ENCODE measurements at places on chromosomes 11 and 22. TPM values are rescaled to one million over a fixed set of nuclear protein-coding genes. Genes with fewer than 3 reads are reported as not detected.

DNA sequence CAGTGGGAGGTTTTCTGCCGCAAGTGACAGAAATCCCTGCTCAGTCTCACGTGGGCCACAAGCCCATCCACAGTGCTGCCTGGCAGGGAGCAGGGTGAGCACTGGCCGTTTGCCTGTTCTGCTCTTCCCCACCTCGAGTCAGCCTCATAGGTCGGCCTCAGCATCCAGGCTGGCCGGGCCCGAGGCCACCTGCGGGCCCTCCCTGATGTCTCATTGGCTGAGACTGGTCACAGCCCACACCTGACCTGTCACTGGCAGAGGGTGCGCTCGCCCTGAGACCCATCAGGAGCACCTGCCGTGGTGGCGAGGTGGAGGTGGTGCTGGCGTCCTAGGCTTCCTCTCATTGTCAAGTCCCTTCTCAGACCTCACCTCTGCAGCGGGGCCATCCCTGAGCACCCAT is 72.1 kb downstream of the ELFN2 start:
- DNase-seq: no peak

- DNase-seq: peak; percentile 85
Measured at GRCh38 chr11:103279821-103280220, 170.6 kb downstream of the DYNC2H1 start.

DNA sequence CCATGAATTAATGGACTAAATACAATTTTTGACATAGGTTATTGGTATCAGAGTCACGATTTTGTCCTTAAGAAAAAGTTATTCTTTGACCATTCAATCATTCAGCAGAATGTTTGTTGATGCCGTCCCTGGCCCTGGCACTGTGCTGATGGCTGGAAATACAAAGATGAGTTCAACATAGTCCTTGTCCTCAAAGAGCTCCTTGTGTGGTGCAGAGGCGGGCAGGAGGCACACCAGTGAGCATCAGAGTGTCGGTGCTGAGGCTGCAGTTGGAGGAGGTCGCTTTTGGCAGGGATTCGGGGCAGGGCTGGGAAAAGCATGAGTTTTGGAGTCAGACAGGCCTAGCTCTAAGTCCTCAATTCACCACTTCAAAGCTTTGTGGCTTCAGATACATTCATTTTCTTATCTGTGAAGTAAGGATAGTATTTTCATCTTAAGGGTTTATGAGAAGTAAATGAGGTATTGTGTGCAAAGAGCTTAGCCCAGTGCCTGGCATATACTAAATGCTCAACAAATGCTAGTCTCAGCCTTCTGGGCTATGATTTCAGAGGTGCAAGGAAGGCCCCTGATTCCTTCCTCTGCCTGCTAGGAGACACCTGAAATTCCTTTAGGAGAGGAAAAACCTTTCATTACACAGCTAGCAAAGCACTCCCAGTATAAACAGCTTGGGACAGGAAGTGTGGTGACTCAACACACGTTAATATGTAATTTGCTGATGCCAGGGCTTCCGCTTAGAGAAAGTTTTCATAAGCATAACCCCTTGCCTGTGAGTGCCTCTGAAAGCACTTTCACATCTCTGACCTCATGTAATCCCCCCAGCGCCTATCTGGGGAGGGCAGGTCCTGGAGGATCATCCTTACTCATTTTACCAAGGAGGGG is 113.8 kb downstream of the NECTIN1 start:
- DNase-seq: peak; percentile 90

DNA sequence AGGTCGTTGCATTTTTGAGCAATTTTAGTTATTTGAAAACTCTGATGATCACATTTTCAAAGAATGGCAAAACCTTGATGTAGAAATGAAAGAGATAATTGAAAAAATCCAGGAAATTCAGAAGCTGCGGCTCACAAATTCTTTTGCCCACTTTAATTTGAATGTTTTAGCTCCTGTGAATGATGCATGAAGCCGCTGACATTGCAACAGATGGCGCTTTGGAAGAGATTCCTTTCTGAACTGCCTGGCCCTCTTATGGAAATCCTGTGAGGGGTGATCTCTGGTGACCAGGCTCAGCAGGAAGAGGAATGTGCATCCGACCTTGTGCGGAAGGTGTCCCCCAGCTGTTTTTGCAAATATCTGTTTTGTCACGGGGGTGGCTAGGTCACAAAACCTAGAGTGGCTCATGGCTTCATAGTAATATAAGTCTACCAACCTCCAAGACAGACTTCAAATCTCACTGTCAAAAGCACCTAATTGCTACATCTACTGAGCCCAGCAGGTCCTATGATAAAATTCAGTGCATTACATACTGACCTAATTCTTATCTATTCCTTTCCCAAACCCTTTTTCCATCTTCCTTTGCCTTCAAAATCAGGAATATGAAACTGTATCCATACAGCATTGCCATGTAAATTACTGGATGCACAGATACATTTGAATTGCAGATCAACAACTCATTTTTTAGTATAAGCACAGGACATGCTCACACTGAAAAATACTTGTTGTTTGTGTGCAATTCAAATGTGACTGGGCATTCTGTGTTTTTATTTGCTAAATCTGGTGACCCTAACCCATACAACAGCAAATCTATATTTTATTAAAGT is 412.7 kb downstream of the ETS1 start:
- DNase-seq: no peak

DNA sequence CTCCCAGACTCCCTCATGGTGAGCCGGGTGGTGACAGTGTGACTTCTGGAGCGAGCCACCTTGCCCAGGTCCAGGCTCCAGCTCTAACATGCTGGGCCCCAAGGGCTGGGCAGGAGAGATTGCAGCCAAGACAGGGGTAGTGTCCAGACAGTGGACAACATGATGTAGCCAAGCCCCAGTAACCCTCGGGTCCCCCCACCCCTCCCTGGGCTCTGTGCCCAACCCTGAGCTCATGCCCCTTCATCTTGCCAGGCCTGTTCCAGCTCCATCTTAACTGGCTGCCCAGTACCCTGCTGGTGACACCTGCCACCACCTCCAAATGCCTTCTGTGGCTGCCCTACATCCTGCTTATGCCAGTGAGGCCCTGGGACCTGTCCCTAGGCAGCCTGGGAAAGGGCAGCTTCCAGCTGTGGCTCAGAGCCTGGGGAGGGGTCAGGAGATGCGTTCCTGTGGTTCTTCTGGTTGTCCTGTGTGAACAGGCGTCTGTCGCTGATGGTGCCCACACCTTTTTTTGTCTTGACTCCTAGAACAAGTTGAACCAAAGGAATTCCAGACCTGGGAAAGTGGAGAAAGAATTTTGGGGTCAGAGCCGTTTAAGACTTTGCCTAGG is 12.5 kb upstream of the SYT12 start:
- DNase-seq: no peak

DNA sequence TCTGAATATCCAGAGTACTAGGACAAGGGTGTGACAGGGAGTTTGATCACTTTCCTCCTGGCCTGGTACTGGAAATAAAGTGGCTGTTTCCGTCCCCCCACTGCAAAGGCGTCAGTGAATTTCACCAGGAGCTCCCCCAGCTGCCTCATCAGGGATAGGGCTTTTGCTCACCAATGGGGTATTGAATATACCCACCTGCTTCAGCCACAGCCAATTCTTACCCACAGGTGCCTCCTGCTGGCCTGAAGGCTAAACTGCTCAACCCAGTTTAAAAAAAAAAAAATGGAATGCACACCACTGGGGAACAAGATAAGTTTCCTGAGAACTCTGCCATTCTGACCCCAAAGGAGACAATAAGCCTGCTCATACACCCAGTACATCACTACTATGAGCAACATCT is 65.3 kb upstream of the MS4A8 start:
- peak; percentile 1 for DNase-seq

- no peak for DNase-seq
Measured at GRCh38 chr11:19407677-19408270, 167.0 kb upstream of the E2F8 start.

DNA sequence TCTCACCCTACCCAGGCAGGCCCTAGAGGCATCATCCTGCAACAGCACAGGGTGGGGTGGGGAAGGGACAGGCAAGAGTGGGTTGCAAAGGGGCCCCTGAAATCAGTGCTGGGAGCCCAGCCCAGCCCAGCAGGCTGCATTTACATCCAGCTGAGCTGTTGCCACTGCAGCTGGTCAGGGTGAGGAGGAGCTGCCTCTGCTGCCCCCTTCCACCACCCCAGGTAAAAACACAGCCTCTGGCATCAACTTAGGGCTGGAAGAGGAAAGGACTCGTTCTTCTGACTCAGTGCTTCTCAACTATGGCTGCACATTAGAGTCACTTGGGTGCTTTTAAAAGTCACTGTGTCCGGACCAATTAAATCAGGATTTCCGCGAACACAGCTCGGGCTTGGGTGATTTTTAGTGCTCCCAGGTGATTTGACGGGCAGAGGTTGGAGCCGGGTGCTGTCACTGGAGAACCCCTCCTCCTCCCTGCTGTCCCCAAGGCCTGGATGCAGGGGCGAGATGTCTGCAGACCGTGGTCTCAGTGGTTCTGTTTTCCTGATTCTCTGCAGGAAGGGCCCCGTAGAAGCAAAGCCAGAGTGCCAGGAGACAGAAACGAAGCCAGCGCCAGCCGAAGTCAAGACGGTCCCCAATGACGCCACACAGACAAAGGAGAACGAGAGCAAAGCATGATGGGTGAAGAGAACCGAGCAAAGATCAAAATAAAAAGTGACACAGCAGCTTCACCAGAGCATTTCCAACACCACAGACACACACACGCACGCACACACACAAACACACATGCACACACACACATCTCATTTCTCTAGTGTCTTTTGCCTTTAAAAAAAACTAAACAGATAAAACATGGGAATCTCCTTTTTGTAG is 39.4 kb upstream of the TTC12 start:
- DNase-seq: peak; percentile 36

DNA sequence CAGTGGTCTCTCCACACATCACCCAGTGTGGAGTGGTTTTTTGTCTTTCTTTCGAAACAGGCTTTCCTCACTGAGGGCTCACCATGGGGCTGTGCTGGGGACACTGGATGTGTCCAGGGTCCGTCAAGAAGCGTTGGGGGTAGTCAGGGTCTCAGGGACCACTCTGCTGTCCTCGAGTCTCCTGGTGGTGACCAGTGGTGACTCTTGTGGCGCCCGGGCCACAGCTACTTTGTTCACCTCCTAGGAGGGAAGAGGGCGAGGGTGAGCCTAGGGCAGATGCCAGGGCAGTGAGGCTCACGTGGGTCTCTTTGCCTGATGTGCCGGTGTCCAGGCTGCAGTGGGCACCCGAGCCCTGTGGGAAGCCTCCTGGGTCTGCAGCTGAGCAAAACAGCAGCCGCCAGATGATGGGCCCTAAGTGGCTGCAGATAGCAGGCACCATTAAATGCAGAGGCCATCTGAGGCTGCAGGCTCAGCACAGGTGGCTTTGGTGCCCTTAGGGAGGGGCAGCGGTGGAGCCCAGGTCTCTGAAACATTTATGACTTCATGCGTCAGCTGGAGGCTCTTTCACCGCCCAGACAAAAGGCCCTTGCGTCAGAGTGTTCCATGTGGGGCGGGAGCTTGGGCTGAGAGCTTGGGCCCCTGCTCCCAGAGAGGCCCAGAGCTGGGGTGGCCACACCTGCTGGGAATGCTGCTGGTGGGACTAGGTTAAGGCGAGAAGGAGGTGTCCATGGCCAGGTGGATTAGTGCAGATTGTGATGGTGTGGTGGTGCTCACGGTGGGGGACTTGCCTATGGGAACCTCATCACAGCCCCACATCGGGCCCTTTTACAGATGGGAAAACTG is 29.5 kb downstream of the KCNQ1 start:
- peak; percentile 5 for DNase-seq

- no peak for DNase-seq
Measured at GRCh38 chr22:49527611-49528419, 299.9 kb downstream of the BRD1 start.

DNA sequence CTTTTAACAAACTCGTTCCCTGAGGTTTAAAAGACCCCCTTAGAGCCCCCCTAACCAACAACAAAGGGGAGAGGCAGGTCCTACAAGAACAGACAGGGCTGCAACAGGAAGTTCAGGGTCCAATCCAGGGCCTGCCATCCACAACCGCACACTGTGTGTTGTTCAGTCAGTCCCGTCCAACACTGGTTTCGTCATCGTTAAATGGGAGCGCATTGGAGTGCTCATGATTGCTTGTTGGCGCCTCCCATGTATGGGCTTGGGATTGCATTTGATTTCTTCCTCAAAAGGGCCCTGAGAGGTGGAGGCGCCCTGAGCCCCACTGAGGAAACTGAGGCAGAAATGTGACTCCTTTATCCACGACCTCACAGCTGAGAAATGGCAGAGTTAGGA is 174.1 kb downstream of the MN1 start:
- no peak for DNase-seq

DNA sequence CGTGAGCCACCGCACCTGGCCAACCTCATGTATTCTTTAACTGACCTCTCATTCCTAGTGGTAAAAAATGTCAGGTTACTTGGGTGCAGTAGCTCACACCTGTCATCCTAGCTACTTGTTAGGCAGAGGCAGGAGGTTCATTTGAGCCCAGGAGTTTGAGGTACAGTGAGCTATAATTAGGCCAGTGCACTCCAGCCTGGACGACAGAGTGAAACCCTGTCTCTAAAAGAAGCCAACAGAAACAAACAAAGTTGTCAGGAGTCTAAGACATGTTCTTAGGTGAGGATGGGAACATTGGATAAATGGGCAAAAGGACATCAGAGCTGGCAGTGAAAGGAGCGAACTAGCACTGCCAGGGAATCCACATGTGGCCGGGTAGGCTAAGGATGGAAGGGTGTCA is 18.1 kb downstream of the MADD start:
- DNase-seq: no peak

- DNase-seq: no peak
Measured at GRCh38 chr11:126115127-126115495, 52.4 kb upstream of the CDON start.

DNA sequence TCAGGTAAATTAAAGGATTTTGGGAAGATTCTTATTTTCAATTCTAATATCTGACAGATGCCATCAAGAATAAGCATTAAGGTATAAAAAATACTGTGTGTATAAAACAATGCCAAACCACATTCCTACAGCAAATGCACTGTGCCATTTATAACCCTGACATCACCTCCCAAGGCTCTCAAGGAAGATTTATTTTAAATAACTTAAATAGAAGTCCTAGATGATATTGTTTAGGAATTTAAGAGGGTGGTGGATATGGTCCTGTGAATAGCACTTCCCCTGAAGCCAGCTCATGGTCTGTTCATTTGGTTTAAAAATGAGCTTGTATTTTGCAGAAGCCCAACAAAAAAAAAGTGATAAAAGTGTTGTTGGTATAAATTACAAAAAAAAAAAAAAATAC is 32.1 kb downstream of the PPIL2 start:
- no peak for DNase-seq

- no peak for DNase-seq
Measured at GRCh38 chr22:46029574-46030200, 52.7 kb upstream of the WNT7B start.

GRCh38 chr11:6638429-6638828 is 17.2 kb downstream of the DCHS1 start:
- no peak for DNase-seq

DNA sequence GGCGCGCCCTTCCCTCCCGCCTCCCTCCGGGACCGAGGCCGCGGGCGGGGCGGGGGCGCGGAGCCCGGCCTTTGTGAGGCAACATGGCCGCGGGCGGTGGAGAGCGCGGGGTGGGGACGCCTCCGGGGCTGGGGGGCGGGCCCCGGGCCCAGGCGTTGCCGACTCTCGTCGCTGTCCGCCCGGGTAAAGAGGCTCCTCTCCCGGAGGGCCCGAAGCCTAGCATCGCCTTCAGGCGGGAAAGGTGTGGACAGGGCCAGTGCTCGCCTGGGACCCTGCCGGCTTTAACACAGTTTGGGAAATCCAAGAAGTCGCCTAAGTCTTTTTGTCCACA is 369 bp downstream of the DGCR8 start:
- peak; percentile 5 for DNase-seq

CLDN5 gene
- total RNA-seq: 0.38 TPM

IRAG1 gene
- 0.26 TPM for total RNA-seq

L3MBTL2 gene
- 8.2 TPM for total RNA-seq

TRPC6 gene
- total RNA-seq: 0.79 TPM

ST14 gene
- 105 TPM for total RNA-seq

MS4A8 gene
- not detected for total RNA-seq

CSTPP1 gene
- 9.1 TPM for total RNA-seq
